ENCODE measurements at places on chromosomes 3 and 15.

- peak; percentile 76 for DNase-seq
Observed at GRCh38 chr3:124492824-124493223, 237.4 kb upstream of the UMPS start.

GRCh38 chr3:9345041-9345440, 17.8 kb upstream of the THUMPD3 start:
- no peak for DNase-seq

DNA sequence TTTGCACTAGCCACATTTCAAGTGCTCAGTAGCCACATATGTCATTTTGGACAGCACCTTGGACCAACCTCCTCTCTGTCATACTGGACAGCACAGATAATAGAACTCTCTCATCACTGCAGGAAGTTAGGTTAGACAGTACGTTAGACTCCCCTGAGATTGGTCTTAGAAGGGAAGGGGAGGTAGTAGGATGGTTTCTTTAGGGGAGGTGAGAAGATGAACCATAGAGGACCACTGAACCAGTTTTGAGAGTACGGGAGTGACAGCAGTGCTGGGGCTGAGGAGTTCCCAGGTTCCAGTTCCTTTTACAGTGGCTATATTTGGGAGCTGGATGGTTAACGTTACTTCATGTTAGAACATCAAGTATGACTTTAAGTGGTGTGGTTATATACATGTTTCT, 7.8 kb downstream of the LRCH3 start:
- DNase-seq: no peak

GRCh38 chr3:48042071-48042760, 26.0 kb upstream of the MAP4 start:
- DNase-seq: no peak

DNA sequence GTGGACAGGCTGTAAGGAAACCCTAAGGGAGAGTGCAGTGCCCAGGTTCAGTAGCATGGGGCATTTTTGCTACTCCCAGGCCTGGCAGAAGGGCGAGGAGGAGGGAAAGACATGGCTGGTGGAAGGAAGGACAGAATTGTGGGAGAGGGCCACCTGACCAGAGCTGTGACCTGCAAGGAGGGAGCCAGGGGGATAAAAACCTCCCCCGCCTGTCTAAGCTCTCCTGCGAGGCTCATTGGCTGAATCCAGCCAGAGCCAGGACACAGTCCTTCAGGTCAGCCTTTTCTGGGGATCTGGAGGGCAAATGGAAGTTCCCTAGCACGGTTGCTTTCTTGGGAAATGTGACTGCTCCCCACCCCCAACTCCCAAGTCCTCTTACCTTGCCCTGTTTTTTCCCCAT, 13.3 kb upstream of the ANKDD1A start:
- no peak for DNase-seq

GRCh38 chr3:139295040-139295439, 48.8 kb upstream of the MRPS22 start:
- no peak for DNase-seq

GRCh38 chr3:189899186-189899585, 221.5 kb downstream of the P3H2 start:
- no peak for DNase-seq
